ENCODE measurements at places on chromosomes 5 and 9.

DNA sequence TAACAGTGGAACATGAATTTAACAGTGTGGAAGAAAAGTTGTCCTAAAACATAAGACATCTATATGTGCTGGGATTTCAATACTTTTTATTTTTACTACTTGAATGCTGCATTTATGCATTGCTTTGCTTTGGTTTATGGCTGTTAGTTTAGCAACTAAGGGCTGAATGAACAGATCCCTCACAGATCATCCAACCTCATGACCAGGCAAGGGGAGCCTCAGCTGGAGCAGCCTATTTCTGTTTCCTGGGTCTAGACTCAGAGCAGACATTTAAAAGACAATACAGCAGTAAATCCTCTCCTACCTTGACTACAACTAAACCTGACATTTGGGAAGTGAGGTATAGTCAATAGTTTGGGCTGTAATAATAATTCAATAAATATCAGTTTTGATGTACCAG, 163.3 kb downstream of the AUH start:
- DNase-seq = no peak

- no peak for DNase-seq
Observed at GRCh38 chr9:130892477-130893304, 3.9 kb downstream of the QRFP start.

- no peak for DNase-seq
Observed at GRCh38 chr9:739362-739761, 102.1 kb upstream of the DMRT1 start.

DNA sequence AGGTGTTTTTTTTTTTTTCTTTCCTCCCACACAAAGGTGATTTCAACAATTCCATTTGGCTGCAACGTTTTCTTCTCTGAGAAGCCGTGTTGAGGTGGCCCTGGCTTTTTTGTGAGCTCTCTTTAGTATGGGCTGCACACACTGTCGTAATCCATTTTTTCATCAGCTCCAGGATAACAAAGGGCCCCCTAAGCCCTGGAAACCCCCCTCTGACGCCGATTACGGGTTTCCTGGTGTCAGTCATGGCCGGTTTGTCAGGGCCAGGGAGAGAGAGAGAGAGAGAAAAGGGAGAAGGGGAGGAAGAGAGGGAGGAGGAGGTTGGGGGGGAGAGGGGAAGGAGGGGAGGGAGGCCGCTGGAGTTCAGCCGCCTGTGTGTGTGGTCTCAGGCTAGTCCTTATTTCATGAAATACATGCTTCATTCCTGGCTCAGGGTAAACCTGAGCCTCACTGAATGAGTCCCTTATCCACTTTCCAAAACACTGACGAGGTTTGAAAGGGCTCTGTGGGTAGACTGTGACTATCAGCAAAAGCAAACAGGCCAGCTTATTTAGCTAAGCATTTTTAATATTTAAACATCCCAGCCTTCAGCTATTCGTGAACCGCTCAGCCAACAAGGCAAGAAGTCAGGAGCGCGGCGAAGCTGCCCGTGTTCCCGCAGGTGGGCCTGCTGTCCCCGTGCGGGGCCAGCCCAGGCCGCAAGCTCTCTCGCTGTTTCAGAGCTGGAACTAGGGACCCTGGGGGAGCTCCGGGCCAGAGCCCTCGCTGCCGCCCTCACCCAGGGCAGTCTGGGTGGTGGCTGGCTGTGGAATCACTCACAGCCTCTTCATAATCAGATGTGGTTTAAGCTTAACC, 172.8 kb downstream of the ERCC6L2 start:
- no peak for DNase-seq

GRCh38 chr5:75042522-75042921, 9.8 kb downstream of the GCNT4 start:
- no peak for DNase-seq

- DNase-seq = no peak
Observed at GRCh38 chr9:124869466-124869985, 7.6 kb downstream of the ARPC5L start.

GRCh38 chr5:91166059-91166807, 216.9 kb downstream of the ARRDC3 start:
- DNase-seq = no peak

DNA sequence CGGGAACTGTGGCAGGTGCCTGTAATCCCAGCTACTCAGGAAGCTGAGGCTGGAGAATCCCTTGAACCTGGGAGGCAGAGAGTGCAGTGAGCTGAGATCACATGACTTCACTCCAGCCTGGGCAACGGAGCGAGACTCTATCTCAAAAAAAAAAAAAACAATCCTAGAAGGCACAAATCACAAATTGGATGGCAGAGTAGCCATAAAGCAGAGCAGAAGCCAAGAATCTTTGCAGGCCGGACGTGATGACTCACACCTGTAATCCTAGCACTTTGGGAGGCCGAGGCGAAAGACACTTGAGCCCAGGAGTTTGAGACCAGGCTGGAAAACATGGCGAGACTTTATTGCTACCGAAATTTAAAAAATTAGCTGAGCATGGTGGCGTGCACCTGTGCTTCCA, 9.2 kb upstream of the FUBP3 start:
- no peak for DNase-seq

DNA sequence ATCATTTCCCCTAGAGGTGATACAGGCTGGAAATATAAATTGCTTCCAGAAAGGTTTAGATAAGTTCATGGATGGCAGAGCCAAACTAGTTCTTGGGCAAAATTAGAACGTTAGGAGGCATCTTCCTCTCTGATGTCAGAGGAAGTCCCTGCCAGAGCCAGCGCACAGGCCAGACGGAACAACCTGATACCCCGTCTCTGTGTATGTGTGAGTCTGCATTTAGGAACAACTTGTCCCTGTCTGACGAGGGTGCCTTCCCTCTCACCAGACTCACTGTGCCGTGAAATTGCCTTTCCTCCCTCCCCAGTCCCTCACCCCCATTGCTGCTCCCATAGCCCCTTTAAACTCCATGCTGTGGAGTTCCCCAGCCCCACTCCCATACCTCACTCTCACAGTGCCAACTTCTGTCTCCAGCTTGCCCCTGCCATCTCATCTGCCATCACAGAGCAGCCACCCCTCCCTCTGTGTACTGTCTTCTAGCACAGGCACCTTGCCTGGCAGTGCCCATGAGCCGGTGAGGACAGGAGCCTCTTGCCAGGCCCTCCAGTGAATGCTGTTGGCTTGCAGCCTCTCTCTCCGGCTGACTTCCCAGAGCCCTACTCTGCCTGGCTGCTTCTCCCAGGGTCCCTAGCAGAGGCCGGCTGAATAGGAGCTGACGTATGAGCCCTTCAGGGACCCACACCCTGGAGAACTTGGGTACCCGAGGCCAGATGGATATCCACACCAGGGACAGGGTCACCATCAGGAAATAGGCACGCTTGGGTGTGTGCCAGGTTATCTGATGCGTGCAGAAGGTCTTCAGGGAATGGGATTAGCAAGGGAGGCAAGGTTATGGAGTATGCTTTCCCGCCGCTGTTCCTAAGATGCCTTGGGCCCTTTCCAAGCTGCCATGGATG, 26.7 kb downstream of the UNC5A start:
- no peak for DNase-seq

DNA sequence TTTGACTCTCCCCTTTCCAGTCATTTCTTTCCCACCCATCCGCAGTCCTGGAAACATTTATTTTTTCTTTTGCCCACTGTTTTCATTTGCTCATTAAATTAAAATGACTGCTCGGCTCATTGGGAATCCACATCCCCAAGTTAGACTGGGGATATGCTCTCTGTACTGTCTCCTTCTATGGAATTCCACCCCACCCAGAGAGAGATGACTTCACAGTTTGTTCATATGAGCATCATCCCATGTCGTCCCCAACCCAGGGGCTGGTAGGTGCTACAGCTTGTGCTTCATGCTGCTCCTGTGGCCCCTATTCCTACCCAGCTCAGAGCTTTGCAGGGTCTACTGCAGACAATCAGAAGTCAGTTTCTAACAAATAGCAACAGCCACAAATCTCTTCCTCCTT, 16.5 kb upstream of the RARS1 start:
- DNase-seq = no peak

Measured in stimulated activated CD8-positive, alpha-beta memory T cell treated with anti-CD3 and anti-CD28 coated beads, Interleukin-2, amount 100 ng/mL, for 1 hour (primary cell).